Thyroid gland (tissue), 4 donors: ENCODE measurements at places on chromosomes 12 and 14.

DNA sequence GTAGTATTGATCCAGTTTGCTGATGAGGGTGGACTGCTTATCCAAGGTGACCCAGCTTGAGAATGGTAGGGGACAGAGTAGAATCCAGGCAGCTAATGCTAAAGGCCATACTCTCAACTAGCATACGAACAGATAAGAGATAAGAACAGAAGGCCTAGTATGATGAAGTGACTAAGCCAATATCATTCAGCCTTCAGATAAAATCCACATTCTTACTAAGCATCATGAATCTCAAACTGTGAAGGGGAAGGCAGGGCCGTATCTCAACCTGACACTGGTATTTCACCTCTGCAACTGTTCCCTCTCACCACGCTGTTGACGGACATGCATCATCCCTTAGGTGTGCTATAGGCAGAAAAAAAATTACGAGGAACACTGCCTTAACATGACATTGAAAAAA is 8.1 kb upstream of the CKAP4 start:
- no peak overlapping the region for H3K4me3 ChIP-seq
- no peaks in the 10 kb centered on the region for H3K27me3 ChIP-seq
- no peak for DNase-seq
- H3K36me3 ChIP-seq, result no peaks in the 10 kb centered on the region
- no peak overlapping the region for H3K27ac ChIP-seq

DNA sequence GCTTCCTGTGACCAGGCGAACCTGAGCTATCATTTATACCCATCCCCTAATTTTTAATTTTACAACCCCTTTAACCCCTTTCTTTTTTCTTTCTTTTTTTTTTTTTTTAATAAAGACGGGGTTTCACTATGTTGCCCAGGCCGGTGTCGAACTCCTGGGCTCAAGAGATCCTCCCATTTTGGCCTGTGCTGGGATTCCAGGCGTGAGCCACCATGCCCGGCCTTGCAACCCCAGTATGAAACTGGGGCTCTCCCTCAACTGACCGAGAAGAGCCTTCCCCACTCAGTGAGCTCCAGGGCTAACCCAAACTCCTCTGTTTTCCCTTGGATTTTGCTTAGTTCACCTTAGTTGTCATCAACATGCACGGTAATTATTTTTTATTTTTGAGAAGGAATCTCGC is 992 bp downstream of the CPSF2 start:
- H3K4me1 ChIP-seq, result peaks cover 15% of the 10 kb centered on the region
- peak overlapping the region; percentile 86 for H3K4me3 ChIP-seq
- no peaks in the 10 kb centered on the region for H3K27me3 ChIP-seq
- DNase-seq, result no peak
- peak overlapping the region; percentile 94 for H3K27ac ChIP-seq
- no peaks in the 10 kb centered on the region for H3K36me3 ChIP-seq

GRCh38 chr12:94872007-94872653 is 131.4 kb downstream of the NDUFA12 start:
- peaks cover 39% of the 10 kb centered on the region for H3K4me1 ChIP-seq
- H3K27me3 ChIP-seq, result no peaks in the 10 kb centered on the region
- peak; percentile 85 for DNase-seq
- H3K27ac ChIP-seq, result peak overlapping the region; percentile 59
- no peaks in the 10 kb centered on the region for H3K36me3 ChIP-seq

DNA sequence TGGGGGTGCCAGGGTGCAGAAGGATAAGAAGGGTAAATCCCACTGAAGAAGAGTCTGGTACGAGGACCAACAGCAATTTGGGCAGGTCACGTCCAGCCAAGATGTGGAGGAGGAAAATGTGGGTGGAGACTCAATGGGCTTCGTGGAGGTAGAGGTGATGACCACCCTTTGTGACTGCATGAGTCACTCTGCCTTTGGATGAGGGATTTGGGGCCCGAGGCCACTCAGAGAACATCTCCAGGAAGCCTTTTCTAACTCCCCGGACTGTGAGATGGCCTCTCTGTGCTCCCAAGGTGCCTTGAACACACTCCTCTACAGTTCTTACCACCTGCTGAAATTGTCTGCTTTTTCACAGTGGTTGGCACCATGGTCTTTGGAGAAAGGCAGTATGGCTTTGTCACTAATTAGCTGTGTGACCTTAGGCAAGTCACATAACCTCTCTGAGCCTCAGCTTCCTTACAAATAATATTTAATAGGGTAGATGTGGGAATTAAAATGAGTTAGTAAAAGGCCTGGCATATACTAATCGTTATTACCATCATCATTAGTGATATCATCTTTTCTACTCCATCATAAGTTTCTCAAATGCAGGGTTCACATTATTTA is 67.0 kb upstream of the ARHGAP5 start:
- no peak for DNase-seq
- H3K4me1 ChIP-seq, result no peaks in the 10 kb centered on the region
- H3K36me3 ChIP-seq, result no peaks in the 10 kb centered on the region
- H3K27ac ChIP-seq, result no peak overlapping the region
- H3K27me3 ChIP-seq, result no peaks in the 10 kb centered on the region

DNA sequence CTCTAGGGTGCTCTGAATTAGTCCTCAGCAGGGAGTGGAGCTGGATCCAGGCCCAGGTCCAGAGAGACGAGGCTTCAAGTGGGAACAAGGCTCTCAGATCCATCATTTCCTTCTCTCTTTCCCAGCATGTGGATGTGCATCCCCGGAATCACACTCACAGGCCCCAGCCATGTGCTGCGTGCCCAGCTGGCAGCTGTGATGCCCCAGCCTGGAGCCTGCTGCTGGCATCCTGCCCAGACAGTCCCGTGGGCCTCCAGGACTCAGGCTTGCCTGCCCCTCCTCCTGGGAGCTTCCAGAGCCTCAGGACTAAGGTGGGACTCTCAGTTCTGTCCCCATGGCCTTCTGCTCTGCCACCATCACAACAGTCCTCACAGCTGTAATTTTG is 6.2 kb upstream of the KRT84 start:
- H3K36me3 ChIP-seq, result no peaks in the 10 kb centered on the region
- DNase-seq, result peak; percentile 88
- H3K4me3 ChIP-seq, result no peak overlapping the region

GRCh38 chr12:99130808-99131553 is 485.9 kb downstream of the APAF1 start:
- H3K36me3 ChIP-seq, result no peaks in the 10 kb centered on the region
- no peak overlapping the region for H3K27ac ChIP-seq
- DNase-seq, result no peak
- H3K4me3 ChIP-seq, result no peak overlapping the region
